Activated CD8-positive, alpha-beta T cell treated with anti-CD3 and anti-CD28 coated beads for 36 hours (primary cell): ENCODE measurements at places on chromosomes 5 and 9.

- peak; percentile 39 for DNase-seq
Measured at GRCh38 chr5:218457-219291, 554 bp downstream of the SDHA start.

DNA sequence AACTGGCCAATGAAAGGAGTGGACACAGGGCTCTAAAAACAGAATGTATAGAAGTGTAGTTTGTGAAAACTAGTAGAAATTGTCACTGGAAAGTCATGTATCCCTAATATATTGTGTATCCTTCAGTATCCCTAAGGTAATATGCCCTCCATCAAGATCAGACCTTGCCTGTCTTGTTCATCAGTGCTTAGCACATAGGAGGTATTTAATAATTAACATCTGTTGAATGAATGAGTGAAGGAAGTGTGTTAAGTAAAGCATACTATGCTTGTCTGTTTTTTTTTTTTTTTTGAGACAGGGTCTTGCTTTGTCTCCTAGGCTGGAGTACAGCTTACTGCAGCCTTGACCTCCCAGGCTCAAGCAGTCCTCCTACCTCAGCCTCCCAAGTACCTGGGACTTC is 15.8 kb downstream of the GAPVD1 start:
- DNase-seq: no peak

- DNase-seq: peak; percentile 57
Measured at GRCh38 chr5:139399501-139400121, 4.3 kb downstream of the SPATA24 start.

DNA sequence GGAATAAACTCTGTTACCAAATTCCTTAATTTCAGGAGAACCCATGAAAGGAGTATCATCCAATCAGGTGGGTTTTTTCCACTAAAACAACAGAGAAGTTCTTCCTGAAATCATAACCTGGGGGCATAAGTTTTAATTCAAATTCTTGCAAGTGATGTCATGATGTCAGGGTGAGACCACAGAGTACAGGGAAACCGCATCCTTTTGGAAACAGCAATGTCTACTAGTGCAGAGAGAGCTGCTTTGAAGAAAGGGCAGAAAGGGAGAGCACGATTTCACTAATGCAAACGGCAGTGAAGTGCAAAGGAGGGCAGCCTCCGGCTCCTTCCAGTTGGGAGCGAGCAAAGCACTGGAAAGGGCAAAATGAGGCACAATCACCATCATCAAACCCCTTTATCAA is 20.6 kb upstream of the CMBL start:
- no peak for DNase-seq

GRCh38 chr5:124932791-124933600 is 186.6 kb upstream of the ZNF608 start:
- DNase-seq: no peak

GRCh38 chr9:24608599-24608998 is 62.9 kb upstream of the IZUMO3 start:
- DNase-seq: no peak

DNA sequence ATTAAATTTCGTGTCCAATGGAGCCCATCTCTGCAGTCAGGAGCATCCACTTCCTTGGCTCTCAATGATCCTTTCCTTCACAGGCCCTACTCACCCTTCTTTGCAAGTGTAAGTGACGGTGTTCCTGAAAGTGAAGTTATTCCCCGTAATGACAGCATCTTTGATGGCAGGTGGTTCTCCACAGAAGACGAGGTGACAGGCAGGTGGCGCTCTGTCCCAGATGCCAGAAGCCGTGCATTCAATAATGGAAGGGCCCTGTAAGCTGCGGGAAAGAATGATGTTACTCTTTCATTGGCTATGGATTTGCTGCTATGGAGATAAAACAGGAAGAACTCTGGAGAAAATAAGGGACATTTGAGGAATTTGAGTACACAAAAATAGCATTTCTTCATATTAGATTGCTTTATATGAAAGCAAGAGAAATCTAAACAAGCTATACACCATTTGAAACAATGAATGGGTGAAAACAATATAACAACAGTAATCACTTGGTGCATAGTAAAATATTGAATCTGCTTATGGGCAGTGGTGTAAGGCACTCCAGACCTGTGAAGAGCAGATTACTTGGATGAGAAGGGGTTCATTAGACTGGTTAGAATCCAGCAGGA is 89.9 kb upstream of the TXNDC8 start:
- peak; percentile 57 for DNase-seq

GRCh38 chr5:79973511-79973910 is 17.6 kb downstream of the MTX3 start:
- DNase-seq: no peak

DNA sequence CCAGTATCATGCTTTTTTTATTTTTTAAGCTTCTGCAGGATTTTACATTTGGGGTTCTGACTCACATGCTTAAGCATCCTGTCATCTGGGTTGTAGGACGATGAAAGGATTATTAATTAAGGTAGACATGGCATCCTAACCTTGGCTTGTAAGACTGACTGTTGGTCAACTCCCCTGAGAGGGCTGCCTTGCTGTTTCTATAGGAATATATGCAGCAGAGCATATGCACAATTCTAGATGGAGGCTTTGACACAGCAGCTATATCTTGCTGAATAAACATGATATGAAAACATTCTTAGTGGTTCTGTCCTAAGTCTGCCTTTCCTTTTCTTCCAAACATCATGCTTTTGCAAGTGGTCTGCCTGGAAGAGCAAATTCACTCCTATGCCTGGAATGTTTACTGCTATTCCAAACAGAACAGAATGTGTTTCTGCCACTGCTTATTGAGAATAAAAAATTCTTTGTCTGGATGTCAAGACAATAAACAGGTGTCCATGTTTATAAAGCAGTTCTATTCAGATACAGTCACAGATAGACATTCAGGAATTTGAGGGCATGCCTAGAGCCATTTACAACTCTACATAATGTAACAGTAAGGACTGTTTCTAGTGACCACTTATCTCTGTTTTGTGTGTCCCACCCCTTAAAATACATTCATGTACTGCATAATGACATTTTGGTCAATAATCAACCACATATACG is 166.2 kb upstream of the PPP2R2B start:
- DNase-seq: no peak

DNA sequence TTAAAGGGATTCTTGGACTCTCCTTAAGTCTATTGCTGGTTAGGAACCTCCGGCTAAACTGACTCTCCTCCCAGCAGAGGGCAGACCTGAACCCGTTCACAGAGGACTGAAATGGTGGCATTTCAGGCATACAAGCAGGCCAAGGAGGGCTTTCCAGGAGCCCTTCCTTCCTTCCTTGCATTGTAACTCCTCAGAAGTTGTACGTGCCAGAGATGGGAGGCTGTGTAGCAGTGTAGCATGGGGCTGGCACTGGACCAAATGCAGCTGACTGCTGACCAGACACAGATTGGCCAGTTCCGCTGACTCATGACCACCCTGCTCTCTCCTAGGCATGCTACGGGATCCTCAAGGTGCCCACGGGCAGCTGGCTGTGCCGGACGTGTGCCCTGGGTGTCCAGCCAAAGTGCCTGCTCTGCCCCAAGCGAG is 36.4 kb downstream of the JADE2 start:
- DNase-seq: peak; percentile 29

DNA sequence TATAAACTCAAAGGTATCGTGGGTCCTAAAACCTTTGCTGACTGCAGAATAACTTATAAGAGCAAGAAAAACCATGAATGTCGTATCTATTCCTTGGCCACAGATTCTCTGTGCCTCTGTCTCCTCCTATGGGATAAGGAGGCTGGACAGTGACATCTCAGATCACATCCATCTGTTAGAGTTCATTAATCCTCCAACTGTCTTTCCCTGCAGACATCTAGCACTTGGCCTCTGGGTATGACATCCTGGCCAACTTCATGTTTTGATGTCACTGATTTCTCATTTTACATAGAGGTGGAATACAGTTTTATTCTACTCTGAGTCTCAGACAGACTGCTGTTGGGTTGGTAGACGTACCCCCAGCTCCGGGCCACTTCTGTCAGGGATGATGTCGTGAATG is 86.2 kb downstream of the OTULIN start:
- no peak for DNase-seq

DNA sequence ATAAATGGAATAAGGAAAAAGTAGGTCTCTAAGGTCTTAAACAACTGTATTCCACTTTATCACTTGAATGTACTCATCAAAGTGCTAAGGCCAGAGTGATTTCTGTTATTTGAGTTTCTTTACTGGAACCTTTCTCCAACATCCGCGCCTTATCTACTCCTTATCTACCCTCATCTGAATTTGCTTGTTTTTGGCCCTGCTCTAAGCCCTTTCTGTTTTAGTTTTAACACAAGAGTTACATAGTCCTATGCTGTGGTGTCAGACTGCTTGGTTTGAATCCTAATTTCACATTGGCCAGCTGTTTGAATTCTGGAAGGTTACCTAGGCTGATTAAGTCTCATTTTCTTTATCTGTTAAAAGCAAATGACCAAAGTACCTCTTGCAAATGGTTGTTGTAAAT is 128.3 kb downstream of the PCSK5 start:
- no peak for DNase-seq

DNA sequence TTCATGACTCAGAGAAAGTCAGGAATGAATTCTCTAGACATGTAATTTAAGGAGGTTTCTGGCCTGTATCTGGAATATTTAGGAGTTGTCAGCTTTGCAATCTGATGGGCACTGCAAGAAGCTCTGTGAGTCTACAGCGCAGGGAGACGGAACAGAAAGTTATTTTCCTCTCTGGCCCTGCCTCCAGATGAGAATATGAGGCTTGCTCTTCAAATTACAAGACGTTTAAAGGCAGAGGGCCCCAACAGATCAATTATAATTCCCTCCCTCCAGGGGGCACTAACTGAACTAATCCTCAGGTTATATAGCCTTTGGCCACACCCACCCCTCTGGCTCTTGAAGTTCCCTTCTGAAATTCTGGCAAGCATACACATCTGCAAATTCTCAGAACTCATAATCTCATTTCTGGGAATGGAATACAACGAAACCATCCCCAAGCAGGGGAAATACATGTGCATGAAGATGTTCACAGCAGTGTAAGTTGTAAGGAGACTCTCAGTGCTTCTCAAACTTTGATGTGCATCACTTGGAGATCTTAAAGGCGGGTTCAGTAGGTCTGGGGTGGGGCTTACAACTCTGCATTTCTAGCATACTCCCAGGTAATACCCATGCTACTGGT is 307.6 kb downstream of the CWC27 start:
- peak; percentile 90 for DNase-seq

- no peak for DNase-seq
Measured at GRCh38 chr9:30932226-30932625, 1452.2 kb upstream of the ACO1 start.

GRCh38 chr5:135365281-135365680 is 33.8 kb downstream of the MACROH2A1 start:
- DNase-seq: no peak

DNA sequence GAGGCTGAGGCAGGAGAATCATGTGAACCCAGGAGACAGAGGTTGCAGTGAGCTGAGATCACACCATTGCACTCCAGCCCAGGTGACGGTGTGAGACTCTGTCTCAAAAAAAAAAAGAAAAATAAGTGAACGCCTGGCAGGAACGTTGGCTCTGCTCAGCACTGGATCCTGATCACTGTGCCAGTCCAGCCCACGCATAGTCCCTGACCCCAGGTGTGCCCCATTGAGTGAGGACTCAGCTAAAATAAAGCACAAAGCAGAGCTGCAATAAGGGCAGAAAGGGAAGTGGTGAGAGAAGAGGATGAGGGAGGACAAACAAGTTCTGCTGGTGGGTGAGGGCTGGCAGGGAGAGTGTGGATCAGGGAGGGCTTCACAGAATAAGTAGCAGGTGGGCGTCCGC is 4.3 kb downstream of the GRHPR start:
- no peak for DNase-seq

GRCh38 chr5:122775550-122776542 is 966 bp downstream of the SNX2 start:
- DNase-seq: no peak

DNA sequence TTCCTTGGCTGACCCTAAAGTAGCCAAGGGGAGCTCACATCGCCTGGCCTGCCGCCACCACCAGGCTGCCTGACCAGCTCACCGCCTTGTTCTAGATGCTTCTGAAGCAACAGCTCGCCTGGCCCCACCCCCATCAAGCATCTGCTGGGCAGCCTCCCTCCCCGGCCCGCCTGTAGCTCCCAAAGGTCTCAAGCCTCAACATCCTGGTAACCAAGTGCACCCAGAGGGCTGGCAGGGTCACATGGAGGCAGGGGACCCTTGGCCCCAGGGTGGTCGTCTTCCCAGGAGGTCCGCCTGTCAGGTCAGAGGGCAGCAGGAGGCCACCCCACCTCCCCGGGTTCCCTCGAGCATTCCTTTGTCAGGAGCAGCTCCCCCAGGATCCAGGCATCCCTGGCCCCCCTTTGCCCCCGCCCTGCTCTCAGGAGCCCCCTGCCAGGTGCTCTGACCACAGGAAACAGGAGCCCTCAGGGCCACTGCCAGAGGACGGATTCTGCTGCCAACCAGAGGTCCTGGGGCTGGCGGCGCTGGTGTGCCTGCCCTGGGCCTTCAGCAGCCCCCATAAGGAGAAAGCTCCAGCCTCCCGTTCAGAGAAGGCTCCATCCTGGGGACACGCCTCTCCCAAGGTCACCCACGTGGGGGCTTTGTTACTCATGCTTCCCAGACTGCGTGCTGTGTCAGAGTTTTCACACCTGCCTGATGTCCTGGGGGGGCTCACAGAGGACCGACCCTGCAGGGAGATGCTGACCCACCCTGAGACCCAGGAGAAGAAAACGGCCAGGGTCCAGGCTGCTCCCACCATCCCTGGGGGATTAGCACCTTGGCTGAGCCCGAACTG is 3.5 kb upstream of the LRRC14B start:
- no peak for DNase-seq

DNA sequence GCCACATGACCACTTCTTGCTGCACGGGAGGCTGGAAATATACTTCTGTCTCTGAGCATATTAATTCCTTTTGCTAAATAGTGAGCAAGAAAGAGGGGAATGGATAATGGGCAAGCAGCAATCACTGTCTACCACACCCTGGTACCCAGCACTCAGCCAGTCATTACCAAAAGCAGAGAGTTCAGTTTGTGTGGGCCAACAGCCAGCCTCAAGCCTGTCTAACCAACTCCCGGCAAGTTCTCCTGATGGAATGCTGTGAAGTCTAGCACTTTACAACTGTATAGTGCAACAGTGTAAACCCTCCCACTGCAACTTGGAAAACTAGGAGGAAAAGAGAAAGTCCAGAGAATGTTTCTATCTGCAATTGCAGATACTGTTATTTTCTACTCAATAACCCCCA is 47.8 kb downstream of the PLK2 start:
- DNase-seq: no peak

- peak; percentile 25 for DNase-seq
Measured at GRCh38 chr5:157761690-157762621, 18.4 kb downstream of the LSM11 start.

- DNase-seq: no peak
Measured at GRCh38 chr5:55708732-55709131, 3.4 kb downstream of the SLC38A9 start.

GRCh38 chr9:137705443-137705863 is 86.6 kb downstream of the EHMT1 start:
- peak; percentile 78 for DNase-seq

DNA sequence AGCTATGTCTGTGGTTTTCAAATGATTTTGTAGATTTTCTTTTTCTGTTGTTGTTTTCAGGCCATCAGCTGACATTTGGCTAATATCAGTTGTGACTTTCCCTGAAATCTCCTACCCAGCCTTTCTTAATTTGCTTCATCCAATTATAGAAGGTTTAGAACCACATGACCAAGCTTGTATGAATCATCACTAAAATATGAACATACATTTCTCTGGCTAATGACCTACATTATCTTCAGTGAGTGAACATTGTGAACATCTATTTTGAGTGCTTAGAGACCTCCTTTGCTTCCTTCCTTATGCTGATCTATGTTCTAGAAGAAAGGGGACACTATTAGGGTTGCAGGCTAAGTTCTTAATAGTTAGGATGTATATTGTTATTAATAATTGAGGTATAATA is 532.5 kb downstream of the RAB3C start:
- no peak for DNase-seq

GRCh38 chr5:175535796-175536195 is 57.4 kb downstream of the SFXN1 start:
- DNase-seq: no peak
